ENCODE measurements at places on chromosomes 12 and 14.
A peak's percentile ranks its signal among the peaks of the same experiment; 100 is the strongest.

DNA sequence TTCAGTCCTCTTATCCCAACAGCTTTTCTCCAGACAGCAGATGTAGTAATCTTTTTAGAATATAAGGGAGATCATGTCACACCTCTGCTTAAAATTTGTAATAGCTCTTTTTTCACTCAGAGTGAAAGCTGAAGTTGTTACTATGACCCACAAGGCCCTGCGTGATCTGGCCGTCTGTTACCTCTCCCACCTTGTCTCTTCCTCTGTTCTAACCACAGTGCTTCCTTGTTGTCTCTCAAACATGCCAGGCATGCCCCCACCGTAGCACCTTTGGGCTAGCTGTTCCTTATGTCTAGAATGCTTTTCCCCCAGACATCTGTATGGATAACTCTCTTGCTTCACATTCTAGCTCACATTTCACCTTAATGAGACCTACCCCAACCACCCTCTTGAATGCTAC lies 6.5 kb downstream of the NECAP1 start:
- no peak for DNase-seq

DNA sequence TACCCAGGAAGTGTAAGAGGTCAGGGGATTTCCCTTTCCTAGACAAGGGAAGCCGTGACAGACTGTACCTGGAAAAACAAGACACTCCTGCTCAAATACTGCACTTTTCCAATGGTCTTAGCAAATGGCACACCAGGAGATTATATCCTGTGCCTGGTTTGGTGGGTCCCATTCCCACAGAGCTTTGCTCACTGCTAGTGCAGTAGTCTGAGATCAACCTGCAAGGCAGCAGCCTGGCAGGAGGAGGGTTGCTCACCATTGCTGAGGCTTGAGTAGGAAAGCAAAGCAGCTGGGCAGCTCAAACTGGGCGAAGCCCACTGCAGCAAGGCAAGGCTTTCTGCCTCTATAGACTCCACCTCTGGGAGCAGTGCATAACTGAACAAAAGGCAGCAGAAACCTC lies 1.0 kb upstream of the RDH16 start:
- DNase-seq = no peak

- DNase-seq = peak; percentile 39
Measured at GRCh38 chr12:2998789-2999264, 39.6 kb downstream of the TEAD4 start.

DNA sequence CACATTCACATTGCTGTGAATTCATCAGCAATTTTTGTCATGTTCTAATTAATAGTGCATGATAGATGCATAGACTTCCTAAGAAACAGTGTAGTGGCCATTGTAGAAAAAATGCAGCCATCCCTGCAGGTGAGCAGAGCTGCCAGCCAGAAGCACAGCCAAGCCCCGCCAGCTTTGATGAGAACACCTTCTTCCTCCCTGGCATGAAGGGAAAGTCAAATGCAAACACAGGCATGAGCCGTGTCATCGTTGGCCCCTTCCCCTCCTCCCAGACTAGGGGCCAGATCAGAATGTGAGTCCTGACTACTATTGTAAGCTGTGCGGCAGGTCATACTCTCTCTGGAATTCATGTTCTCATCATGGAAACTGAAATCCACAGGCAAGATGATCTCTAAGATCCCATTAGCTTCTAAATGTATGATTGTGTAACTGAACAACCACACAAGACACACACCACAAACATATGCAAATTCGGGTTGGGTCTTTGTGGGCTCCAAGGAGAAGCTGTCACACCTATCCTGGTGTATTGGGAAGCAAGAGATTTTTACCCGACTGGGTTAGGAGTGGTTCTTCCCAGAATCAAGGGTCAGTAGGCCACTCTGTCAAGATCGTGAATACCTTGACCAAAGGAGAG lies 2.8 kb upstream of the AQP2 start:
- no peak for DNase-seq

DNA sequence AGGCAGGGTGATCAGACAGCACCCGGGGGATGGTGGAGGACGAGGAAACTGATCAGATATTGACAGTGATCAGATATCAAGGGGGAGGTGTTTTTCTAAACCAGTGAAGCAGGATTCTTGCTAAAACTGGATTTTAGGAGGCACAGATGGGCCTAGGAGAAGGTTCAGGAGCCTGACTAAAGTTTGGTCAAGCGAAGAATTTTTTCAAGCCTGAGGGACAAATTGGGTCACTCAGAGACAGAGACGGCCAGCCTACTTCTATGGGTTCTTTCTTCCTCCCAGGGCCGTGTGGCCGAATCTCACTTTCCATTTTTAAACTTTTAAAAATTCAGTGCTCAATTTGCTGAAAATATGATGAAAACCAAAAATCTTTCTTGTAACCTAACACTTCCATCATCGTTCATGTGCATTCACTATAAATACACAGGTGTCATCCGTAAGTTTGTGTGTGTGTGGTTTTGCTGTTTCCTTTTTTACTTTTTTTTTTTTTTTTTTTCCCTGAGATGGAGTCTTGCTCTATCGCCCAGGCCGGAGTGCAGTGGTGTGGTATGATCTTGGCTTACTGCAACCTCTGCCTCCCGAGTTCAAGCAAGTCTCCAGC lies 68.5 kb downstream of the RIN3 start:
- no peak for DNase-seq

GRCh38 chr14:68020999-68021663 lies 201.6 kb downstream of the RAD51B start:
- no peak for DNase-seq

GRCh38 chr14:74611650-74612349 lies at the start of gene LTBP2:
TSS of gene LTBP2 (minus strand) at chr14:74612237. CDS start at chr14:74611944, 293 bp downstream.
- DNase-seq = no peak

DNA sequence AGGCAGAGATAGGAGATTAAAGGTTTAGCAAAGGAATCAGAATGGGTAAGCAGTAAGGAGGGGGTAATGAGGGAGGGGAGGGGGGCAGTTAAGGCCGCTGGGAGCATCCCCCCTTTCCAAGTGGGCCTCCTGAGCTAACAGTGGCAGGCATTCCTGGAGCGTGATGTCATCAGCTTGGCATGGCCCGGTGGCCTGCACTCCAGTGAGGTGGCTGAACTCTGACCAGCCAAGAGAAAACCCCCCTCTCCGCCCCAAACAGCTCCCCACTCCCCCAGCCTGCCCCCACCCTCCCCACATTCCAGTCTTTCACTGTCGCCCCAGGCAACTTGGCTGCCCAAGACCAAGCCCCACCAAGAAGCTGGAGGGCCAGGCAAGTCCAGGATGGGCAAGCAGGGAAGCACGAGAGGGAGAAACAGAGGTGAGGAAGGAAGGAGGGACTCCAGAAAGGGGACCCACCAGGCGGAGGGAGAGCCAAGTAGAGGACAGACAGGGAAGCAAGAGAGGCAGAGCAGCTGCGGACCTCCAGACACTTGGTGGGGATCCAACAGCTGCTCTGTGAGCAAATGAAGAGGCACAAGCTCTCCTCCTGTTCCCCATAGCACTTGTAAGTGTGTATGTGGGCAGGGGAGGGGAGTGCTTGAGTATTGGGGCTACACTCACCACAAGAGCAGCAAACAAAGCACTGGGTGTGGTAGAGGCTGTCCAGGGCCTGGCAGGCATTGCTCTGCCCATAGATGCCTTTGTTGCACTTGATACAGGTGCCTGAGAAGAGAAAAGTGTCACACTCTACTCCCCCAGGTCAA lies 4.5 kb downstream of the AJUBA start:
- no peak for DNase-seq

GRCh38 chr12:12890543-12891079 lies 751 bp upstream of the GPRC5A start:
- DNase-seq = no peak

DNA sequence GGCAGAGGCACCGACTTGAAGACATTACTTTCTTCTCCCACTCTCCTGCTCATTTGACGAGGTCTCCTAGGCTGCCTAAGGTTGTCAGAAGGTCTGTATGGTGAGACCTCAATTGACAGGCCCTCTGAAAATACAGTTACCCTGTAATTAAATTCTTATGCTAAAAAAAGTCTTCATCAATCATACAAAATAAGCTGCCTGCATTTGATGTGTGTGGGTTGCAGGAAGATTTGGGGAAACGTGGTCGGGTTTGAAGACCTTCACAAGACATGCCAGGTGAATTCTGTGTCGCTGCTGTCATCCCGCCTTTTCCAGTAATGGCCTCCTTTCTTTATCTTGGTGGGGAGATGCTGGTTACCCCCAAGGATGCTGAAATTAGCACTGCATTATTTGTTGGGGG lies 299.4 kb downstream of the CACNA1C start:
- no peak for DNase-seq

GRCh38 chr12:113157218-113157859 lies 7.8 kb downstream of the CFAP73 start:
- DNase-seq = no peak

GRCh38 chr14:65080960-65081747 lies 21.2 kb downstream of the MAX start:
- no peak for DNase-seq

DNA sequence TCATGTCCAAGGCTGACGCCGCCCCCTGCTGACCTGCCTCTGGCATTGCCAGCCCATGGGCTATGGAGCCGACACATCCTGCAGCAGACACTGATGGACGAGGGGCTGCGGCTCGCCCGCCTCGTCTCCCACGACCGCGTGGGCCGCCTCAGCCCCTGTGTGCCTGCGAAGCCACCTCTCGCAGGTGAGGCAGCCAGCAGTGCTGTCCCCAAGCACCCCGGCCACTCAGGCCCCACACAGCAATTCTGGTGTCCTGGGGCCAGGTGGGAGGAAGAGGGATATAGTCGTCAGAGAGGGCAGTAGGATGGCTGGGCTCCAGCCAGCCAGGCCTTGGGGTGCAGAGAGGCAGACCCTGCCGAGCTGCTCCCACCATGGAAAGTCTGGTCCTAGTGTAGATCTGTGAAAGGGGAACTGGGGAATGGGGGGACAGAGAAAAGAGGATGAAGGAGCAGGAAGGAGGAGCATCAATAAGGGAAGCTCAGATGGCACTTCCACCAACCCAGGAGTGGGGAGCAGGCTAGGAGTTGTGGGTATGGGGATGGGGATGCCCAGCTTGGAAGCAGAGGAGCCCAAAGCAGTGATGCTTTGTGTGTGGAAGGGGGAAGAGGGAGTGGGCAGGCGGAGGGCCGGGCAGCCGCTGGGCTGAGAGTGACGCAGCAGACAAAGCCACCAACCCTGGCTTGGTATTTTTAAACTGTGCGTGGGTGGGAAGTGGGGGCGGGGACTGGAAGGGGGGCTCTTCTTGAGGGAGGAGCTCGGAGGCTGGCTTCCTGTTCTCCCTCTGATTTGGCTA lies 4.7 kb downstream of the NAB2 start:
- DNase-seq = peak; percentile 46

DNA sequence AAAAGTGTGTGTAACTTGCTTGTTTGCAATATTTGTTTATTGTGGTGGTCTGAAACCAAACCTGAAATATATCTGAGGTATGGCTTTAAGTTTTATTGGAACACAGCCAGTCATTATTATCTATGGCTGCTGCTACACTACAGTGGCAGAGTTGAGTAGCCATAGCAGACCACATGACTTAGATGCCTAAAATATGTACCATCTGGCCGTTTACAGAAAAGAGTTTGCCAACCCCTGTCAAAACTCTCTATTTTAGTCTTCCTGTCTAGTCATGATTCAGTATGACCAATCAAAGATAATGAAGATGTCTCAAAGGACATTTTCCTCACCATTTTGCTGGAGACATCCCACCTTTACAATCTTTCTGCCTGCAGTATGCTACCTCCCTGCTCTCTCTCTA lies 242.3 kb downstream of the ANO6 start:
- no peak for DNase-seq

DNA sequence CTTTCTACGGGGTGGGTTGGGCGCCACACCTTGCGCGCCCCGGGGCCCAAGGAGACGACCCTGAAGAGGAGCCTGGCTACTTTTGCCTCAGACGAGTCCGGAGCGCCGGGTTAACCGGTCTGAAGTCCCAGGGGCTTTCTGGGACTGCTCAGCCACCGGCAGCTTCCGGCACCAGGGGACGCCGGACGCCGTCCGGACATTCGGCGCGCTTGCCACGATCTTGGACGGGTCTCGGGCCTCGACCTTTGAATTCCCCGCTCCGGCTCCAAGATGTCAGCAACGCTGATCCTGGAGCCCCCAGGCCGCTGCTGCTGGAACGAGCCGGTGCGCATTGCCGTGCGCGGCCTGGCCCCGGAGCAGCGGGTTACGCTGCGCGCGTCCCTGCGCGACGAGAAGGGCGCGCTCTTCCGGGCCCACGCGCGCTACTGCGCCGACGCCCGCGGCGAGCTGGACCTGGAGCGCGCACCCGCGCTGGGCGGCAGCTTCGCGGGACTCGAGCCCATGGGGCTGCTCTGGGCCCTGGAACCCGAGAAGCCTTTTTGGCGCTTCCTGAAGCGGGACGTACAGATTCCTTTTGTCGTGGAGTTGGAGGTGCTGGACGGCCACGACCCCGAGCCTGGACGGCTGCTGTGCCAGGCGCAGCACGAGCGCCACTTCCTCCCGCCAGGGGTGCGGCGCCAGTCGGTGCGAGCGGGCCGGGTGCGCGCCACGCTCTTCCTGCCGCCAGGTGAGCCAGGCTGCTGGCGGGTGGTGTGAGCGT lies at the start of gene ACOT4:
Gene ACOT4, plus strand, starts transcription at position 184 of the 760 bp plus-strand sequence. Its CDS starts 87 bp downstream, at position 271.
- DNase-seq = no peak

GRCh38 chr12:69978020-69978419 lies 153.0 kb downstream of the MYRFL start:
- no peak for DNase-seq

GRCh38 chr14:32352631-32353030 lies 23.5 kb downstream of the AKAP6 start:
- no peak for DNase-seq

DNA sequence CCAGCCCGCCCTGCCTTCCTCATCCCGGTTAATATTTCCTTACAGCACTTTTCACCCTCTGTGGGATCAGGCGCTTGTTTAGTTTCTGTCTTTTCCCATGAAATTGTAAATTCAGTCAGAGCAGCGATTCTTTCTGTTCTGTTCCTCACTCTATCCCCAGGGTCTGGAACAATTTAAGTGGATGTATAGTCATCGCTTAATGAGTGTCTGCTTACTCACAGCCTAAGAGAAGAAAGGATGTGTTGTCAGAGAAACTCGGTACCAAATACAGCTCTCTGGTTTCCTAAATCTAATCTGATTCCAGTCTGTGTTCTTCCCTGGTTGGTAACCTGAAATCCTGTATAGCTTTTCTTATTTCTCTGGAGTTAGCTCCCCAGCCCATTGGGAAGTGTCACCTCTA lies 44.9 kb downstream of the FOS start:
- DNase-seq = no peak
